ENCODE measurements at places on chromosomes 3 and 15.

- peak; percentile 86 for DNase-seq
Measured at GRCh38 chr3:56157693-56158362, 310.4 kb downstream of the ERC2 start.

DNA sequence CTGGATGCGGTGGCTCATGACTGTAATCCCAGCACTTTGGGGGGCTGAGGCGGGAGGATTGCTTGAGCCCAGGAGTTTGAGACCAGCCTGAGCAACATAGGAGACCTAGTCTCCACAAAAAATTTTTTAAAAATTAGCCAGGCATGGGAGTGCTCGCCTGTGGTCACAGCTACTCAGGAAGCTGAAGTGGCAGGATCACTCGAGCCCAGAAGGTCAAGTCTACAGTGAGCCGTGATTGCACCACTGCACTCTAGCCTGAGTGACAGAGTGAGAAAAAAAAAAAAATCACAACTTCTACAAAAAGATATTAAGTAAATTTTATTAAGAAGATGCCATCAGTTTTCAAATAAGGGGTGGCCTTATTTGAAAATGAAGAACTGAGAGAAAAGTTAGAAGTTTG is 11.9 kb upstream of the PLA2G4D start:
- DNase-seq = no peak

DNA sequence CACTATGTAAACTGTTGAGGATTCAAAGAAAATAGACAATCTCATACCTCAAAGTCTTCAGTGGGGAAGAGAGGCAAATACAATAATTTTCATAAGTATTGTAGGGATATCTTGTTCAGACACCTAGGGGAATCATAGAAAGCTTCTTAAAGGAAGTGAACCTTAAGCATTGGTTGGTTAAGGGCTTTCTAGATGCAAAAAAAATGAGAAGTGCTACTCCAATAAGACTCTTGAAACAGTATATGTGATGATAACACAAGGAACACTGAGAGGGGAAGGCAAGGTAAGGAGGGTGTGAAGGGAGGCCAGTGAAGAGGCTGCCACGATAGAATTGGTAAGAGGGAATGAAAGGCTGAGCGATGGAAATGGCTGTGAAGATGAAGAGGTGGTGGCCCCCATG is 104.1 kb downstream of the TPRG1 start:
- DNase-seq = no peak

GRCh38 chr15:31970007-31970406 is 60.3 kb upstream of the CHRNA7 start:
- DNase-seq = no peak

DNA sequence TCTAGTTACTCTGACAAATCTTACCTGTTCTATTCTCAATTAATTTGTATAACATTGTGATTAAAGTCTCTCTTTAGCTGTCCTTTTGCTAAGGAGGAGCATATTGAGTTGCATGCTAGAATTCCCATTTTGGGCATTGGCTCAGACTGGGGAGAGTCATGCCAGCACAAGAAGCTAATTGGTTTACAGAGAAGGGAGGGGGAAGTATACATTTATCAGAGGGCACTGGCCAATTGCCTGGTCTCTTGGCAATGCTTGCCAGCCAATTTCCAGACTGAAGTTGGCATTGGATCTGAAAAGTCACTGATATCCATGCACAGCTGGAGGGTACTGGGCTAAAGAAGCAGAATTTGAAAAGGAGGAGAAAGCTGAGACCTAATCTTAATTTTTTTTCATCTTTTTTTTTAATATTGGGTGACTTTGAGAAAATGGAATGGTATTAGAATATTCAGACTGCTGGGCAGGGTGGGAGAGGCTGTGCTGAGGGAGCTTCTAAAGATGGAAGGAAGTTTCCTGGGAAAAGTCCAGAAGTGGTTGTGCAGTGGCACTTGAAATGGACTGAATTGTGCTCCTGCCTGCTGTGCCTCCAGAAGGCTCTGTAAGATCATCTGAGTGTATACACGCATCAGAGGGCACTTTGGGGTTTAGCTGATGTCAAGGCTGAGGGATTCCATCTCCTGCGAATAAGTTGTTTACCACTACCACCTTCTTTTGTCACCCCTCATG is 365.2 kb upstream of the DPH6 start:
- DNase-seq = no peak

GRCh38 chr3:192422997-192423342 is 304.4 kb downstream of the FGF12 start:
- no peak for DNase-seq

DNA sequence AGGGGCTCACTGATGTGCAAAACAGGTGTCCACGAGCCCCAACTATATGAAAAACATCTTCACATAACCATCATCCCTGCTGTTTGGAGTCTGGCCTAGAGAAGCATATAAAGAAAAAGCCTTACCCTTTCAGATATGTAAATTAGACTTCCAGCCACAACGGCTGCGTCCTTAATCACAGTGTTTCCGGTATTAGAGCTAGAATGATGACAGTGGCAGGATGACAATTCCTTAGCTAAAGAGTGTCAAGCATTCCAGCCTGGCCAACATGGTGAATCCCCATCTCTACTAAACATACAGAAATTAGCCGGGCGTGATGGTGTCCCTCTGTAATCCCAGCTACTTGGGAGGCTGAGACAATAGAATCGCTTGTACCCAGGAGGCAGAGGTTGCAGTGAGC is 19.5 kb upstream of the SAMD7 start:
- DNase-seq = no peak

- DNase-seq = peak; percentile 84
Measured at GRCh38 chr3:132652640-132653270, 6.9 kb downstream of the ACAD11 start.
